ENCODE measurements at places on chromosomes 11 and 22.

DNA sequence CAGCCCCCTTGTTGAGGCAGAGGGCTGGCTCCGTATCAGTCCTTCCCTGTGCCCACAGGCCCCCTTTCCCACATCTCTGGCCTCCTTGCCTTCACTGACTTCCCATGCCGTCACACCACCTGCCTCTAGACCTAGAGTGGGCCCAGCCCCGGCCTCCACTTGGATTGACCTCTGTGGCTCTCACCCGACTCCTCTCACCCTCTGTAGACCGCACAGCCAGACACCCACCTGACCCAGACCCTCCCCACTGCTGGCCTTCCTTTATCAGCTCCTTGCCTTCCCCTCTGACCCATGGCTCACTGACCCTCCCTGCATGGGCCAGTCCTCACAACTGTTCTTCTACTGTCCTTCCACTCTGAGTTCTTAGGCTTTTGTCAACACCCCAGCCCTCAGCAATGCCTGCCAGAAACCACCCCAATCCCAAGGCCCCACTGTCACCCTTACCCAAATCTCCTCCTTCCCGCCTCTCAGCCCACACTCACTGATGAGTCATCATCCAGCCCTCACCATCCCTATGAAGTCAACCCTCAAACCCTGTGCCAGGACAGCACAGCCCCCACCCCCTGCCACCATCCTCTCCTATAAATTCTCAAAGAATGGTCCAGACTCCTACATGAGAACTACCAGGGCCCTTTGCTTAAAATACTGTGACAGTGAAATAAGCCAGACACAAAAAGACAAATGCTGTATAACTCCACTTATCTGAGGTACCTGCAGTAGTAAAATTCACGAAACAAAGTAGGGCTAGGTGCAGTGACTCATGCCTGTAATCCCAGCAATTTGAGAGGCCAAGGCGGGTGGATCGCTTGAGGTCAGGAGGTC, 53.4 kb downstream of the SCGB1A1 start:
- DNase-seq: no peak

DNA sequence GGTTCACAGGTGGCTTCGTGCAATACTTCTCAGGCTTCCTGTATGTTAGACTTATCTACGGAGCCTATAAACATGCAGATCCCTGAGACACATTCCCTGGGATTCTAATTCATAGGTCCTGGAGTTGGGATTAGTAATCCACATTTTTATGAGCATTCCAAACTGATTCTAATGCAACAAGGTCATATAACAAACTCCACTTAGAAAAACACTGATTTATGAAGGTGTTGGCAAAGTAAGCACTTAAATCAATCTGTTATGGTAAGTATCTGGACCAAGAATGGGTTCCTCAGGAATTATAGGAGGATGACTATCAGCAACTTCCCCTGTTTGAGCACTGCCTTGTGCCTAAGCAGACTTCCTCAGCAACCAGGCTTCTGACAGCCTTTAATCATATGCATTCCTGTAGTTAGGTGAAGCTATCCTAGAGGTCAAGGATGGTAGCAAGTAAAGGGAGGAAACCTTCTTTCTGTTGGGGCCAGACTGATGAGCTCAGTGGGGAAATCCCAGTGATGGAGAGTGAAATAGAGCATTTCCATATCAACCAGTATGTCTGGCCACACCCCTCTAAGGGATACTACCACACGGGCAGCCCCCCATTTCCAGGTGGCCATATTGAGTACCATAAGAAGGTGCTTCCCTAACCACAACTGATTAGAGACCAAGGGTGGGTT, 89.6 kb downstream of the RASSF10 start:
- no peak for DNase-seq

- DNase-seq: no peak
Observed at GRCh38 chr11:47800759-47801158, 33.6 kb upstream of the FNBP4 start.

GRCh38 chr11:123505546-123506299, 75.7 kb downstream of the GRAMD1B start:
- DNase-seq: no peak

- DNase-seq: no peak
Observed at GRCh38 chr22:33717694-33718396, 202.4 kb downstream of the LARGE1 start.

- no peak for DNase-seq
Observed at GRCh38 chr11:121366038-121366437, 73.5 kb downstream of the SC5D start.

GRCh38 chr11:72799441-72799840, 5.6 kb upstream of the STARD10 start:
- no peak for DNase-seq

GRCh38 chr22:48660790-48661740, 1166.6 kb downstream of the BRD1 start:
- no peak for DNase-seq

DNA sequence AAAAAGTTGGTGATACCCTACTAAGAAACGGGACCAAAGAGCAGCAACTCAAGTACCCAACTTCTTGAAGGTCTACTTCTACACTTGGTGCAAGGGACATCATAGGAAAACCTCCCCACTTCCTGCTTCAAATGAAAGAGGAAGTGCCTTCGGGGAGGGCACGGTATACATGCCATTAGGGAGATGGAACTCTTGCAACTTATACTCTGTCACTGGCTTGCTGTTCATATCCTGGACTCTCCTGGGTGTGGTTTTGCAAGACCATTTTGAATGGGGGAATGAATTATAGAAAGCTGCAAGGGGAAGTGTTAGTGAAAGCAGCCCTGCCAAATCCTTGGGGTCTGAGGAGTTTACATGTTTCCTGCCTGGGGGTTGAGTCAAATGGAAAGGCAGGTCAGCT, 41.9 kb downstream of the CSNK2A3 start:
- no peak for DNase-seq

- DNase-seq: no peak
Observed at GRCh38 chr11:63480039-63480438, 10.9 kb downstream of the PLAAT5 start.
